ENCODE measurements at places on chromosomes 13 and 19.

DNA sequence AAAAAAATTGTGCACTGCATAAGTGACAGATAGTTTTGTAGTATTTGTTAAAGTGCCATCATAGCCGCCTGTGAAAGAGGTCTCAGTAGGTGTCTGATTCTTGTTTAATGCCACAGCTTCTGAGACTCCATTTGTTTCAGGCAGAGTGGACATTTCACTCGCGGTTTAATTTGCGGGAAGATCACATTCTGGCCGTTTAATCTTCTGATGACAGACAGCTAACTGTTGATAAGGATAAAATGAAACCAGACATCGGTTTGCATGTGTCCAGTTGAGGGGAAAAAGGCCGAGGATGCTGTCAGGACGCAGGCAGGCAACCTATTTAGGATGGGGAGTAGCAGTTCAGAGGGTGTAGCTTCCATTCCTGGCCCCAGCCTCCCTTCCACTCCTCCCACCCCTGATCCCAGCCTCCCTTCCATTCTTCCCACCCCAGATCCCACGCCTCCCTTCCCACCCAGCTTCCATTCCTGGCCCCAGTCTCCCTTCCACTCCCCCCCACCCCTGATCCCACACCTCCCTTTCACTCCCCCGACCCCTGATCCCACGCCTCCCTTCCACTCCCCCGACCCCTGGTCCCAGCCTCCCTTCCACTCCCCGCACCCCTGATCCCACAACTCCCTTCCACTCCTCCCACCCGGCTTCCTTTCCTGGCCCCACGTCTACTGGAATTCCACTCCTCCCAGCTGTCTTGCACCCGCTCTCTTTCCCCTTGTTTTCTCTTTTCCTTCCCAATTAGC lies 23.8 kb downstream of the ATP11A start:
- no peak for DNase-seq

GRCh38 chr13:90866006-90866405 lies 481.5 kb upstream of the MIR17HG start:
- no peak for DNase-seq

GRCh38 chr19:19214159-19214490 lies 2.4 kb downstream of the NCAN start:
- DNase-seq, result no peak

DNA sequence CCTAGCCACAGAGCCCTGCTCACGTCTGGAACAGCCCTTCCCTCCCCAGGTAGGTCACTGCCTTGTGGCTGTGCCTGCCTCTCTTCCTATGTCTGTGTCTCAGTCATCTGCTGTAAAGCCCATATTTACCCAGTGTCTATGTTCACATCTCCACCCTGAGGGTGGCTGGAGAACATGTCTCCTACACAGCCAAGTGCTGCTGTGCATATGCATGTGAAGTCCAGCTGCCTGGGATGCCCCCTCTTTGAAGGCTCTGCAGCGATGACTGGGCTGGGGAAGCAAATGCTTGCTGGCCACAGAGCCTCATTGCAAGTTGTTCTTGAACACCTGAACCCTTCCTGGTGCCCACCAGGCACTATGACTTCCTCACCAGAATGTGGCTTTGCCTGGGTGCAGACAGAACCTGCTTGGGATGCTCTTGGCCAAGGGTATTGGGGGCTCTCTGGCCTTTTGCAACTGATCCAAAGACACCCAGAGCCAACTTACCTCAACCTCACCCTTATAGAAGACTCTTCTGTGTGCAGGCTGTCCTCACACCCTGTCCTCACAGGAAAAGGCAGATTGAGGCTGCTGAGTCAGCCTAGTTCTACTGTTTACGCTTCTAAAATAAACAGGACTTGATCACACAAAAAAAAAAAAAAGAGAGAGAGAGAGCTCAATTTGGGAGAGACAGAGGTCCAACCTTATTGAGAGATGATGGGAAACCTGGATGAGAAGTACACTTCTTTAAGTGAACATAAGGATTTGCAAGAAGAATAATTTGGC lies 26.5 kb downstream of the MRPL57 start:
- DNase-seq, result no peak

- peak; percentile 5 for DNase-seq
Observed at GRCh38 chr13:96710166-96710862, 284.0 kb downstream of the OXGR1 start.

- DNase-seq, result no peak
Observed at GRCh38 chr13:23632048-23632582, 61.9 kb downstream of the TNFRSF19 start.

DNA sequence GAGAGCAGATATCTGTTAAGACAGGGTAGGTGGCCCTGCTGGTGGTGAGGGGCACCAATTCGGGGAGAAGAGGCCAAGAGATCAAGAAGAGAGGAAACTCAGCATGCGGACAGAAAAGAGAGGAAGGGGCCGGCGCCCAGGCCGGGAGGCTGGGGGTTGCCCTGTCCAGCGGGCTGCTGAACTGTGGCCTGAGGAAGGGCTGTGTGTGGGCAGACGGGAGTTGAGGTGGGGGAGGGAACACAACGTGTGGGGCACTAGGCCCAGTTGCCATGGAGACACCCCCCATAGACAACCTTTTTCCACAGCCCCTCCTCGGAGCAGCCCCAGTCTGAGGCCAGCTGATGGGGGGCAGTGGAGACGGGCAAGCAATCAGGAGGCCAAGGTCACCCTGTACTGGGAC lies 2.5 kb upstream of the CACNG8 start:
- no peak for DNase-seq

GRCh38 chr19:9644472-9644871 lies 23.4 kb upstream of the ZNF561 start:
- DNase-seq, result no peak

DNA sequence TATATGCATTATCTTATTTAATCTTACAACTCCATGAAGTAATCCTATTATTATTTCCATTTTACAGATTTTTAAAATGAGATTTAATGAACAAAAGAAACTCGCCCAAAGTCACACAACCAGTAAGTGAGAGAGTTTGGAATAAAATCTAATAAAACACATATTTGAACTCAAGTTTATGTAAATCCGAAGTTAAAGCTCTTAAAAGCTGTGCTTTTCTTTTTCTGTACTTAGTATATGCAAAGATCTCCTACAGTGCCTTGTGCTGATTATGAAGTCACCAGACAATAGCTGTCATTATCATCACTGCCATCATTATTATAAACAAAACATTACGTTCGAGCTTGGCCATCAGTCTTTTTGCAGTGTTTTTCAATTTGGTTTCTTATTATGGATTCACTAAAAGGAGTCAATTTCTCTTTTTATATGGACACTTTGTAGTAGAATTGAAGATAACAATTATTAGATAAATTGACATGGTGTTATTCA lies 29.7 kb upstream of the ENOX1 start:
- no peak for DNase-seq

DNA sequence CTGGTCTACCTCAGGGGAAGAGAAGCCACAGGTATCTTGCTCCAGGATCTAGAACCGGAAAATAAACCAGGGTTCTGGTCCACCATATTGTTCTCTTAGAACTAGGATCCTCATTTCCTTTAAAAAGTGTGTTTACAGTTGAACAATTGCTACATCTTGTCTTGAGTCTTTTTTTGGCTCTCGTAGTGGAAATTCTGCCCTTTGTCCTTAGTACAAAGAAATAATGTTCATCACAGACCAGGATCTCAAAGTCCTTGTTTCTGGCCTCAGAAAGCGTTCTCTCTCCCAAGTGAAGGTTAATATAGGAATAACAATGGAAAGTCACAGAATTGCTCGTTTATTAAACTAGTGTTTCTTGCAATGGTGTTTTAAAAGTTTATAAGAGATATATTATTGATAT lies 20.8 kb downstream of the KLF2 start:
- DNase-seq, result no peak

DNA sequence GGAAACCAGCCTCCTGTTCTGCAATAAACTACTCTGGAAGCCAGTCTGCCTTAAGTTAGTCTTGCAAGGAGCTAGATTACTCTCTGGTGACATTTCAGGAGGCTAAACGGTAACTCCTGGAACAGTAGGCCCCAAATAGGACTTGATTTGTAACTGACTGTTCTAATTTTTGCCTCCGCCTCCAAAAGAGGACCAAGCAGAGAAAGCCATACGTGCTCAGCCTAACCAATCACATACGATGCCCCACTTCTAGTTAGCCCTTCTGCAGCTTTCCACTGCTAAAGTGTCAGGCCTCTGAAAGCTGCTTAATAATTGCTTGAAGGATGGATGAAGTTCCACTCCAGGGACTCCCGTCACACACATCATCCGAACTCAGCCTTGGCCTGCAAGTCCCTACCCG lies 744 bp downstream of the ZNF805 start:
- no peak for DNase-seq

DNA sequence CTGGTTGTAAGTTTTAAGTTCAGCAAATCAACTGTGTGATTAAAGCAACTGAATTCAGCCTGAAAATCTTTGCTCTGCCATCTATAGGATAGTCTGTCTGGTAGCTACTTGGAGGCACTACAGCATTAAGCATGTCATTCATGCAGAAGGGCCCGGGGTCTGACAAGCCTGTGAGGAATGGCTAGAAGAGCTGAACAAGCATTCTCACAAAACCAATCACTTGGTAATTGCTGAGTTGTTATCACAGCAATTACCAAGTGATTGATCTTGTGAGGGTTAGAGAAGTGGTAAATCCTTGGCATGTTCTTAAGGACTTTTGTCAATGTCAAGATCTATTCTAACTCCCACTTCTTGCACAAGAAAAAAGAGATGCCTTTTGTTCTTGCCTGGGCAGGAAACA lies 356.1 kb downstream of the FGF14 start:
- DNase-seq, result no peak

GRCh38 chr13:99811067-99811700 lies 160.4 kb downstream of the ZIC5 start:
- DNase-seq, result no peak

GRCh38 chr19:45040059-45040771 lies 1.4 kb downstream of the CLASRP start:
- no peak for DNase-seq

DNA sequence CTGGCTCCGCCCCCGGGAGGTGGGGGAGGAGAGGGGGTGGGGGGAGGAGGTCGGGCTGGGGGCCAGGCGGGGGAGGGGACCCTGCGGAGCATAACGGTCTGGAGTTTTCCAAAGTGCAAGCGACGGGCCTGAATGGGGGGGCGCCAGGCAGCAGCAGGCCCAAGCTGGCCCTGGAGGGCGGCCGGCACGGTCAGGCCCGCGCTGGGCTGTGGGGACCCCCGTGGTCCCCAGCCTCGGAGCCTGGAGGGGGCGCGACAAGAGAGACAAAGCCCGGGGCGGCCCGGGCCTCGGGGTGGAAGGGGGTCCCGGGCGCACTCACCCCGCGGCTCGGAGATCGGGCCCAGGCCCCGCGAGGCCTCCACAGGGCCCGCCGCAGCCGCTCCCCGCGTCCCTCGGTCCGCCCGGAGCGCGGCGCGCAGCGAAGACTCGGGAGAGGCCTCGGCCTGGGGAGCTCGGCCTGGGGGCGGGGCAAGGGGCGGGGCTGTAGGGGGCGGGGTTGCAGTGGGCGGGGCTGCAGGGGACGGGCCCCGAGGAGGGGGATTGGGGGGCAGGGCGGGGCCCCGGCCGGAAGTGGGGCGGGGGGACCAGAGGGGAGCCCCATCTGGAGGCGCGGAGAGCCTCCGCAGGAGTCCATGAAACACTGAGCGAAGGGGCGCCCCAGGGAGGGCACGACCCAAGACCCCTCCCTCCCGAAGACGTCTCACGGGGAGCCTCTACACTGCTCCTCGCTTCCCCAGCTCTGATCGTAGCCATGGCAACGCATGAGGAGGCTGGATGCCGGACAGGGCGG lies 47.6 kb downstream of the PTPRS start:
- peak; percentile 36 for DNase-seq

DNA sequence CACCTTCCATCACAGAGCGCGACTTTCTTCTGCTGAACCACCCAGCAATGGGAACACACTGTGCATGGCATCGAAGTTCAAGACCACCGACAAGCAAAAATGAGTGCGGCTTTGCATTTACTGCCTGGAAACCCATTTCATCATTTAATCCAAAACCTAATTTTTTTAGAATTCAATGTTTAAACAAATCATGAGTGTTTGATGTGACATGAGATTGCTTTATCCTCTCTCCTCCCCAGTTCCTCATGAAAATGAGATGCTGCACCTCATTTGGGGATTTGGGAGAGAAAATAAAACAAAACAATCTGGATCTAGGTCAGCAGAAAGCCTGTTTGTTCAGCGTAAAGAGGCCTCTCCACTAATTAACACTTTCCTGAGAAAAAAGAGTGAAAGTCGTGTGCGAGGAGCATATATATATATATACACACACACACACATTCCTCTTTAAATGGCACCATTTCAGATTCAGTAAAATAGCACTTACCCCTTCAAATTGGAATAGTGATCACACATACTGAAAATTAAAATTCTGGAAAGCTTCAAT lies 126.2 kb downstream of the DCT start:
- DNase-seq, result no peak

DNA sequence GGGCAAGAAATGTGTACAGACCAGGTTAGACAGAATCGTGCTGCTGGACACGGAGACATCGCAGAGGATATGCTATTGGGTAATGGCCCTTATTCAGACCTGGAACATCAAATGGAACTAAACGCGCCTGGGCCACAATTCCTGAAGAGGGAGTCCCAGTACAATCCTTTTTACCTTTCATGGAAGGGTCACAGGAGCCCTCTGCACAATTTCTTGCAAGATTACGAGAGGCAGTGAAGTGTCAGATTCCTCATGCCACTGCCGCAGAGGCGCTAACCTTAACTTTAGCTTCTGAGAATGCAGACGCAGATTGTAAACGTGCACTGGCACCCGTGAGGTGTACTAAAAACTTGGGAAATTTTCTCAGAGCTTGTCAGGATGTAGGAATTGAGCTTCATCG lies 18.1 kb downstream of the CLEC4M start:
- no peak for DNase-seq

DNA sequence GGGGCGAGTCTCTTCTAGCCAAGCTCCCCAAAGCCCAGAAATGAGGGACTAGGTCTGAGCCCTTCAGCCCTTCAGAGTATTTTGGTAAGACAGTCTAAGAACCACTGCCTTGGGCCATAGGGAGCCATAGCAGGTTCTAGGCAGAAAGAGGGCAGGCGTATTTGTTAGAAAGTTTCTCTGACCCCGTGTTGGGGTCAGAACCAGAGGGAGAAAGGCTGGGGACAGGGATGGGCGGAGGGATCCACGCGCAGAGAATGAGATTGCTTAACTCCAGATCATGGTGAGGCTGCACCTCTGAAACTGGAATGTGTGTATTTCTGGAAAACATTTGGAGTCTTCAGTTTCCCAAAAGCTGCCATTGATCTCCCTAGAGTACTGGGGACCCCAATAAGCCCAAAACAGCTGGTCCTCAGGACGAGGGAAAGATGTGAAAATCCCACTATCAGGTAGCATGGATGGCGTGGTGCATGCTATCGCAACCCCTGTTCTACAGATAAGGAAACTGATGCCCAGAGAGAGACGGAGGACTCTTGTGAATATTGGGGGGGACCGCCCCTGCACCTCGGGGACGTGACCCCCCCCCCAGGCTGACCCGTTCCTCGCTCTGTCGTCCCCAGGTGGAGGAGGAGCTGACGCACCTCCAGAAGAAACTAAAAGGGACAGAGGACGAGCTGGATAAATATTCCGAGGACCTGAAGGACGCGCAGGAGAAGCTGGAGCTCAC lies 703 bp upstream of the TPM4 start:
- DNase-seq, result no peak
